Progenitor cell of endocrine pancreas (in vitro differentiated cells): ENCODE measurements at places on chromosomes 5 and 9. TPM values are rescaled to one million over a fixed set of nuclear protein-coding genes. Genes with fewer than 3 reads are reported as not detected.

- peaks cover 47% of the 10 kb centered on the region for H3K27me3 ChIP-seq
- DNase-seq: no peak
- no peak overlapping the region for H3K4me3 ChIP-seq
- no peaks in the 10 kb centered on the region for H3K36me3 ChIP-seq
These were observed 12.1 kb upstream of the PSD2 start for GRCh38 chr5:139783436-139783965.

DNA sequence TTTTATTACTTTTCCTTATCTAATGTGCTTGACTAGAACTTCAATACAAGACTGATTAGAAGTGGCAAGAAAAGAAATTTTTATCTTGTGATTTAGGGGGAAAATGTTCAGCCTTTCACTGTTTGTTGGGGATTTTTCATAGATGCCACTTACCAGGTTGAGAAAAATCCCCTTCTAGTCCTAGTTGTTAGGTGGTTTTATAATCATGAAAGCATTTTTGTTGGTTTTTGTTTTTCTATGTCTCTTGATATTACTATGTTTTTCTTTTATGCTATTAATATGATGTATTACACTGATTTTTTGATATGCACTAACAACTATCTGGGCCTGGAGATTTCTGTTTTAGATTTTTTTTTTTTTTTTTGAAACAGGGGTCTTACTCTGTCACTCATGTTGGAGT, 134.0 kb downstream of the PARP8 start:
- peaks cover 20% of the 10 kb centered on the region for H3K36me3 ChIP-seq
- H3K4me3 ChIP-seq: no peak overlapping the region
- no peaks in the 10 kb centered on the region for H3K27me3 ChIP-seq

Gene FABP6
- 0.55 TPM in 1 of 2 replicates, not detected in the other for total RNA-seq

DNA sequence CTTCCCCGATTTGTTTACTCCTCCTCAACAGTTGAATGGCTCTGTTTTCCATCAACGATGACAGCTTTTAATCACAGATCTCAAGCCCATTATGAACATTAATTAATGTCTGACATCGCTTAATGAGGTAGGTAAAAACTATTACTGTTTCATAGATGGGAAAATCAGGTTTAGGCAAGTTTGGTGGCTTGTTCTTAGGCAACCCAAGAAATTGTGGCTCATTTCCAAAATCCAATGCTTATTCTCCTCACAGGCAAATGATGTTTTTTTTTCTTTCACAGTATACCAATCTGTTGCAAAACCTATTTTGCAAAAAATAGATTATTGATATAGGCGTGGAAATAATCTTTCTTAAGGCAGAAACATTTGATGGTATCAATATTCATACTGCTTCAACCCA, 70.8 kb upstream of the CHD1 start:
- DNase-seq: no peak
- H3K36me3 ChIP-seq: no peaks in the 10 kb centered on the region
- H3K4me3 ChIP-seq: no peak overlapping the region
- peaks cover 5% of the 10 kb centered on the region for H3K4me1 ChIP-seq
- no peaks in the 10 kb centered on the region for H3K27me3 ChIP-seq

DNA sequence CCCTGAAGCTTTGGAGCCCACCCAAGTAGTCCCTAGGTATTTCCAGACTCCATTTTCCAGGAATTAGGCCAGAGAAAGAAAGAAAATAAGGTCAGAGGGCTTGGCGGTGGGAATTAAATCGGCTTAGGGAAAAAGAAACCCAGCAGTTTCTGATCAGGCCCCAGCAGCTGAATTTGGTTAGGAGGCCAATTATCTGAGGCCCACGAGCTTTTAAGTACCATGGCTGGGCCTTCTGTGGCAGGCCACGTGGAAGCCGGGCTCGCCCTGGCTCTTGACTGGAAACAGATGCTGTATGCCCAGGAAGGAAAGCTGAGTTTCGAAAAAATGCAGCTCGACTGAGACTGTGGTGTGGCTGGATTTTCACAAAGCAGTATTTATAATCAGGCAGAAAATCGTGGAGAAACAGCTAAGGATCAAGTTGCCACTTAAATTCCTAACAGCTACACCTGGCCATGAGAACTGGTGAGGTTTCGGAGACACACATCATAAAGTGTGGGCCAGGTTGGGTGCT, 75.1 kb upstream of the PANK3 start:
- no peaks in the 10 kb centered on the region for H3K36me3 ChIP-seq
- no peak overlapping the region for H3K4me3 ChIP-seq
- H3K4me1 ChIP-seq: no peaks in the 10 kb centered on the region
- no peak for DNase-seq

DNA sequence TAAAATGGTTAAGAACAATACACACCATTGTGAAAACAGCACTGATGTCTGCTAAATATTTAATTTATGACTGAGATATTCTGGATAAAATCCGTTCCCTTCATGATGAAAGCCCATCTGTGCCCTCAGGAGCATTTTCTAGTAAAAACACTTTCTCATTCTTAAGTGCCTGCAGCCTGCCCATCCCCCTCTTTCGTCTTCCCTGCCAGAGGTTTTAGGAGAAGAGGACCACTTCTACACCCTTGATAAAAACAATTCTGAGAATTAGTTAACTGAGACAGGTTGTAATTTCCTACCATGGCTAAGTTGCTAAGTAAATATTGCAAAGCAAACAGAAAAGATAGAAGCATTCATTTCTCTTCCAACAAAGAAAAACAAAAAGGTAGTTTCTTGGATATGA, 272.6 kb downstream of the ATPSCKMT start:
- peaks cover 4% of the 10 kb centered on the region for H3K4me1 ChIP-seq
- no peak overlapping the region for H3K27ac ChIP-seq
- H3K4me3 ChIP-seq: no peak overlapping the region
- no peaks in the 10 kb centered on the region for H3K27me3 ChIP-seq
- no peak for DNase-seq
- H3K36me3 ChIP-seq: no peaks in the 10 kb centered on the region

Gene MZB1
- 0.24 and 0.80 TPM in 2 replicates for total RNA-seq

DNA sequence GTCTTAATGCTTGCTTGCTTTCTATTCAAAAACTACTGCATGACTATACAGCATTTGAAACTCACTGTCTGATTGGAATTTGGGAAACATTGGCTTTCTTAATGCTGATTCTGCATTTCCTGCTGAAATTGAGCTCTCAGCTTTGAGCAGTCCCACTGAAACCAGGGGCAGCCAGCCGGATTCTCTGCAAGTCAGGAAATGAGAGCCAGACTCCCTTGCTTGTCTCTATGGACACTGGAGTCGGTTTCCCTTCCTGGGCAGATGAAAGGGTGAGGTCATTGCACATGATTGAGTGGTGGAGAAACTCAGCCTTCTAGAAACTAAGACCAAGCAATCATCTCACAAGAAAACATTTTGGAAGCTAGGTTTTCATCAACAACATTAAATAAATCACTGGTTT, 119.7 kb upstream of the SPATA31C2 start:
- peaks cover 4% of the 10 kb centered on the region for H3K4me1 ChIP-seq
- no peak overlapping the region for H3K4me3 ChIP-seq
- no peak for DNase-seq

DNA sequence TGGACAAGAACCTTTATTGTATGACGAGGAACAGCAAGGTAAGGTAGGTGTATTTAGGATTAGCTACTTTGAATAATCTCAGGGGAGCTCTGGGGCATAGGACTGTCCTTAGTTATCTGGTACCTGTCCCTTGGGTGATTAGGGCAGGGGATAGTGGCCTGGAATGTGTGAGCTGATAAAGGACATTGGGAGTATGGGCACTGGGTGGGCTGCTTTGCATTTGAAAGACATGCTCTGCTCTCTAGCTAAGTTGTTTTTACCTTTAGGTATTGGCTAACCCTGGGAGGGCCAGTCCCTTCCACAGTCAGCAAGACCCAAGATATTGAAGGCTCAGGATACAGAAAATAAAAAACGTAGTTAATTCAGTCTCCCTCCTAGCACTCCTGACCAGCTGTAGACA, 282.8 kb upstream of the C9orf72 start:
- H3K27me3 ChIP-seq: no peaks in the 10 kb centered on the region
- no peak for DNase-seq
- H3K4me3 ChIP-seq: no peak overlapping the region
- no peaks in the 10 kb centered on the region for H3K36me3 ChIP-seq
- H3K27ac ChIP-seq: no peak overlapping the region

DNA sequence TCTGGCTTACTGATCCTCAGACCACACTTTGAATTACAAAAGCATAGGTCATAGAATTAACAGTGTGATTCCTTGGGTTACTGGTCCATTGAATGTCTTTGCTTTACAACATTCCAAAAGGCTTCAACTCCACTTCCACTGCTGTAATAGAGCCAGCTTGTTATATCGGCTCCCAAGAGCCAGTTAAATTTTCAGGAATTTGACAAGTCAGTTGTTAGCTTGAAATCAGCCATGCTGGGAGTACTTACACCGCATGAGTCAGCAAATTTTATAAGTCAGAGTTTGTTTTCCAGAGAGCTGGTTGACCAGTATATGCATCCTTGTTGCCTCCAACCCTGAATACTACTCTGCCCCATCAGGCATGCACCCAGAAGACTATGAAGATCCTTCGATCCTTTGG, 73.1 kb downstream of the FOXB2 start:
- DNase-seq: no peak
- no peaks in the 10 kb centered on the region for H3K36me3 ChIP-seq
- H3K4me3 ChIP-seq: no peak overlapping the region
- no peaks in the 10 kb centered on the region for H3K27me3 ChIP-seq

- peak; percentile 25 for DNase-seq
- no peak overlapping the region for H3K4me3 ChIP-seq
- no peak overlapping the region for H3K27ac ChIP-seq
- peaks cover 30% of the 10 kb centered on the region for H3K36me3 ChIP-seq
- no peaks in the 10 kb centered on the region for H3K27me3 ChIP-seq
These were observed 26.1 kb downstream of the IDNK start for GRCh38 chr9:83649080-83649479.

DNA sequence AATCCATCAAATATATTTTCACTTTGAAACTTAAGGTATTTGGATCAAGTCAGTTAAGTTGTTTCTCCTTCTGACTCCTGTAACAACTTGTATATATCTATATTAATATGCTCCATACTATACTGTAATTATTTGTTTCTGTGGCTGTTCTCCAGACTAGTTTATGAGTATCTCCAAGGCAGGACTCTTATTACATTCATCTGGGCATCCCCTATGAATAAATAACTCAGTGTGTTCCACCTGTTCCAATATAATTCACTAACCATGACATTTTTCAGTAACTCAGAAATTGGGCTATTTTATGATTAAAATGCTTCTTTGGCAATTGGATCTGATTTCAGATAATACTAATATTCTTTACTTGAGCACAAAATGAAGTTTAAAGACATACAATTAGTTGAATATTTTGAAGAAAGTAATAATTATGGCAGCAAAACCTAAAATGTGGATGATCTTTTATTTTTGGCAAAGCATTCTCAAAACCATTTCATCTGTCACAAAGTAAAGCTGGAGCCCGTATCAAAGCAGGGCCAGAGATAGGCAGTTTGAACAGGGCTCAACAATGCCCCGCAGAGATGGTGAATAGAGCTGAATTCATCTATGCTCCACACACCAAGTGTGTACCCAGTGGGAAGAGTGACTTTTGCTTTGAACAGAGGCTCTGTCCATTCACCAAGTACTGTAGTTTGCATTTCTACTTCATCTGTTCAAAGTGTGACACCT, 314.3 kb downstream of the PDE4D start:
- H3K36me3 ChIP-seq: no peaks in the 10 kb centered on the region
- H3K4me1 ChIP-seq: no peaks in the 10 kb centered on the region
- H3K27me3 ChIP-seq: no peaks in the 10 kb centered on the region
- no peak overlapping the region for H3K27ac ChIP-seq
- H3K4me3 ChIP-seq: no peak overlapping the region

Gene LTC4S
- 5.5 and 6.9 TPM in 2 replicates for total RNA-seq

Gene EIF4E1B
- not detected in 2 replicates for total RNA-seq

Gene WNK2
- total RNA-seq: 302 and 345 TPM in 2 replicates

GRCh38 chr9:127960410-127961154, 20.2 kb downstream of the EEIG1 start:
- H3K4me1 ChIP-seq: peaks cover 21% of the 10 kb centered on the region
- no peaks in the 10 kb centered on the region for H3K27me3 ChIP-seq
- H3K4me3 ChIP-seq: no peak overlapping the region
- H3K36me3 ChIP-seq: peaks cover 5% of the 10 kb centered on the region
- H3K27ac ChIP-seq: peak overlapping the region; percentile 41

DNA sequence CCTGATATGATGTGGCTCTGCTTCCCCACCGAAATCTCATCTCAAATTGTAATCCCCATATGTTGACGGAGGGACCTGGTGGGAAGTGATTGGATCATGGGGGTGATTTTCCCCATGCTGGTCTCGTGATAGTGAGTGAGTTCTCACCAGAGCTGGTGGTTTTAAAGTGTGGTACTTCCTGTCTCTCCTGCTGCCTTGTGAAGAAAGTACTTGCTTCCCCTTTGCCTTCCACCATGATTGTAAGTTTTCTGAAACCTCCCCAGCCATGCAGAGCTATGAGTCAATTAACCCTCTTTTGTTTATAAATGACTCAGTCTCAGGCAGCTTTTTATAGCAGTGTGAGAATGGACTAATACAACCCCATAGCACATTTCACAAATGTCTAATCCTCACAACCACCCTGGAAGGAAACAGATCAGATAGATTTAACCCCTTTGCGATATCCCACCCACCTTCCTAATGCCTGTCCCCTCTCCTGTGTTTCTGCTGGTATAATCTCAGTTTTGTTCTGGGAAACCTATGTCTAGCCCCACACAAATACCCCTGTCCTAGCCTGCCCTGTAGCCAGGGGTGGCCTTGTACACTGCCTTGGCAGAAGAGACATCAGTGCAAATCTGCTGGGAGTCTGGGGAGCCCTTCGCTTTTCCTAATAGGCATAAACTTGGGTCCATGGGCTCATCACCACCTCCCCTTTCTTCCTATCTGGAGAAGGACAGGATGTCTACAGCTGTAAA, 157.0 kb upstream of the RAI14 start:
- H3K27ac ChIP-seq: no peak overlapping the region
- H3K4me1 ChIP-seq: peaks cover 26% of the 10 kb centered on the region
- peaks cover 13% of the 10 kb centered on the region for H3K27me3 ChIP-seq
- no peak overlapping the region for H3K4me3 ChIP-seq
- no peak for DNase-seq
- H3K36me3 ChIP-seq: peaks cover 1% of the 10 kb centered on the region

DNA sequence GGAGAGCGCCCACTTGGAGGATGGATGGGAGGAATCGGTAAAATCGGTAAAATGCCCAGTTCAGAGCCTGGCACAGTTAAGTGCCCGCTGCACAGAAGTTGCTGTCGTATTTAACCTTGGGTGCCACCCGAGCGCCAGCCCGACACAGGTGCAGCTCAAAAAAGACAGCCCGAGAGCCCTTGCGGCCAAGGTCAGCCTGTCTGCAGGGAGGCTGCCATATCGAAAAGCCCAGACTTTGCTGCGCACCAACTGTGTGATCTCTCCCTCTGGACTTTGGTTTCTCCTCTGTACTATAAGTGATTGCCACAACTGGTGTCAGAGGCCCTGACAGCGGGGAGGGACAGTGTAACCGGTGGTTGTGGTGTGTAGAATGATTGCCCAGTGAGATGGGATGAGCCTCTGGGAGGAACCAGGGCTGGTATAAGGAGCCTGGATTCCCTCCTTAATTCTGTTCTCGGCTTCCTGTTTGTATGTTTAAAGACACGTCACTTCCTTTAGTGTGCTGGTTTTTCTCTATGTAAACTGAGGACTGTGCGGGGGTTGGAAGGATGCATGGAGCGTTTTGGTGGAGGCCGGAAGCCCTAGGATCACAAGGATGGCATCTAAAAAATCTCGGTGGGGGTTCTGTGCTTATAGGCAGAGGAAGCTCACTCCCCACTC, 792 bp downstream of the NTMT1 start:
- H3K4me3 ChIP-seq: peak overlapping the region; percentile 86
- no peaks in the 10 kb centered on the region for H3K27me3 ChIP-seq
- peaks cover 17% of the 10 kb centered on the region for H3K4me1 ChIP-seq
- no peak for DNase-seq
- no peaks in the 10 kb centered on the region for H3K36me3 ChIP-seq
- peak overlapping the region; percentile 65 for H3K27ac ChIP-seq
